Hepatocyte (in vitro differentiated cells): ENCODE measurements at places on chromosomes 11 and 22. TPM values are rescaled to one million over a fixed set of nuclear protein-coding genes. Genes with fewer than 3 reads are reported as not detected.

DNA sequence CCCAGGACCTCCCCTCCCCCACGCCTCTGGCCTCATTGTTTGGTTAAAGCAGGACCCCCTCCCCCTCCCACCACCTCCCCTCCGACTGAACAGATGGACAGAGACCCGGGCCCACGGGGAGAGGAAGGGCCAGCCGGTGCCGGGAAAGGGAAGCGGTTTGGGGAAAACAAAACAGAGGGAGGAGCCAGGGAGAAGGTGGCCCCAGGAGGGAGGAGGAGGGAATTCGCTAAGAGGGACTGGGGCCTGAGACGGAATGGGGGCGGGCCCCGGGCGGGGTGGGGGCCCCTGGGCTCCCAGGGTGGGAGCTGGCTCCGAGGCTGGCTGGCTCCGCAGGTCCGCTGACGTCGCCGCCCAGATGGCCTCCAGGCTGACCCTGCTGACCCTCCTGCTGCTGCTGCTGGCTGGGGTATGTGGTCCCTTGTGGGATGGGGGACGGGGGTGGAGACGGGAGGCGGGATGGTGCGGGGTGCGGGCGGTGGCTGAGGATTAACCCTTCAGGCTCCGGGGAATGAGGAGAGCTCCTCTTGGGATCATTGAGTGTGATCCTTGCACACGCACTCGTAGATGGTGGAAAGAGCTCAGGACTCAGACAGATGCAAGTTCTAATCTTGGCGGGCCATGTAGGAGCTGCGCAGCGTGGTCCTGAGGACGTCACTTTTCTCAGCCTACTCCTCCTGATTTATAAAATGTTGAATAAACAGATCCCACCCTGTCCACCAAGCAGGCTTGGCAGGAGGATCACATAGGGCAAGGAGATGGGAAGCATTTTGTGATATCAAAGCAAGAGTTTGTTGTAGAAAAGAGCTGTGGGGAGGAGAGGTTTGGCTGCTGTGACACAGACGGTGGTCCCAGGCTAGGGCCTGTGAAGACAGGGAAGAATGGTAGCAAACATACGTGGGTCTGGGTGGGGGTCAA lies 688 bp downstream of the SERPING1 start:
- peak overlapping the region; percentile 85 for H3K27ac ChIP-seq
- no peaks in the 10 kb centered on the region for H3K36me3 ChIP-seq

GRCh38 chr22:47929073-47929472 lies 1166.6 kb downstream of the TBC1D22A start:
- H3K36me3 ChIP-seq = no peaks in the 10 kb centered on the region
- no peak overlapping the region for H3K27ac ChIP-seq
- no peak overlapping the region for H3K4me3 ChIP-seq
- H3K4me1 ChIP-seq = no peaks in the 10 kb centered on the region
- DNase-seq = no peak

DNA sequence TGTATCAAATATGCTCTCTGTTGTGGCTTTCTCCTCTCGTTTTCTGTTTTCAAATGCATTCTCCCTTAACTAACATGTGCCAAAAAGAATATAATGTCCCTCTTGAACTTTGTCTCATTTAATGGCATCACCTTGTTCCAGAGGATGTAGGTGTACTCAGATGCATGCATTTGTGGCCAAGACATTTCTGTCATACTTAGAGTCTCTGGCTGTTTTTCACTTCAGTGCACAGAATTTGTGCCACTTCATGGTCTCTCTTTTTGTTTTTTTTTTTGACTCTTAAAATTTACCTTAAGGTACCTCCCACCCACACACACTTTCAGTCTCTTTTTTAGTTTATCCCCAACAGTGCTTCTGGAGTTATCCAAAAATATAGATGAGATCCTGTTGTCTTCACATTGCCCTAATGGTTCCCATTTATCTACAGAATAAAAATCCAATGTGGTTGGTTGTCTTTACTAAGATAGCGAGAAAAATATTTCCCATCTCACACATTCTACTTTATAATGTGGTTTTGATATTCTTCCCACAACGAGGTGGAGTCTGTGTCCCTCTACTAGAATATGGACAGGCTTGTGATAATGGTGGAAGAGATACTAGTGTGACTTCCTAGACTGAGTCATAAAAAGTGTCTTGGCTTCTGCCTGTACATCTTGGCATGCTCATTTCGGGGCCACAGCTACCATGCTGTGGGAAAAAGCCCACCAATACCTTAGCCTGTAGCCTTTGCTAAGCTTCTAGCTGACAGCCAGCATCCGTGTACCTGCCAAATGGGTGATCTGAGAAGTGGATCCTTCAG lies 125.8 kb downstream of the DDX10 start:
- no peak for DNase-seq
- no peaks in the 10 kb centered on the region for H3K36me3 ChIP-seq
- H3K27ac ChIP-seq = no peak overlapping the region
- no peak overlapping the region for H3K4me3 ChIP-seq
- no peaks in the 10 kb centered on the region for H3K27me3 ChIP-seq

DNA sequence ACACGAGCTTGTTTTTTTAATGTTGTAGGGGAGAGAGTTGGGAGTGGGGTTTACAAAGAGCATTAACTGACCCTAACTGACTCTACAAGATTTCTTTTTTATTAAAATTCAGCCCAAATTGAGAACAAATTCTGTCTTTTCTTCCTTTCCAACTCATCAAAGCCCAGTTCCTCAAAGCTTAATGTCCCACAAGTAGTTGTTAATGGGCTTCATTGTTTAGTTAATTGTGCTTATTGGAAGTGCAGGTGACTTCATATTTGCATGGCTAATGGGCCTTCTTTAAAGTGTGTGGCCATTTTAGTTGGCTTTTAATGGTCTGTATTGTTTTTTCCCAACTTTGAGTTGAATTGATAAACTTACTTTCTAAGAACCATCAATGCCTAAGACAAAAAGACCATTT lies 39.8 kb downstream of the MPPED2 start:
- DNase-seq = no peak
- H3K36me3 ChIP-seq = no peaks in the 10 kb centered on the region
- no peak overlapping the region for H3K4me3 ChIP-seq
- H3K27me3 ChIP-seq = no peaks in the 10 kb centered on the region

The DCDC1 gene
- 1.9 and 2.4 TPM in 2 replicates for total RNA-seq

DNA sequence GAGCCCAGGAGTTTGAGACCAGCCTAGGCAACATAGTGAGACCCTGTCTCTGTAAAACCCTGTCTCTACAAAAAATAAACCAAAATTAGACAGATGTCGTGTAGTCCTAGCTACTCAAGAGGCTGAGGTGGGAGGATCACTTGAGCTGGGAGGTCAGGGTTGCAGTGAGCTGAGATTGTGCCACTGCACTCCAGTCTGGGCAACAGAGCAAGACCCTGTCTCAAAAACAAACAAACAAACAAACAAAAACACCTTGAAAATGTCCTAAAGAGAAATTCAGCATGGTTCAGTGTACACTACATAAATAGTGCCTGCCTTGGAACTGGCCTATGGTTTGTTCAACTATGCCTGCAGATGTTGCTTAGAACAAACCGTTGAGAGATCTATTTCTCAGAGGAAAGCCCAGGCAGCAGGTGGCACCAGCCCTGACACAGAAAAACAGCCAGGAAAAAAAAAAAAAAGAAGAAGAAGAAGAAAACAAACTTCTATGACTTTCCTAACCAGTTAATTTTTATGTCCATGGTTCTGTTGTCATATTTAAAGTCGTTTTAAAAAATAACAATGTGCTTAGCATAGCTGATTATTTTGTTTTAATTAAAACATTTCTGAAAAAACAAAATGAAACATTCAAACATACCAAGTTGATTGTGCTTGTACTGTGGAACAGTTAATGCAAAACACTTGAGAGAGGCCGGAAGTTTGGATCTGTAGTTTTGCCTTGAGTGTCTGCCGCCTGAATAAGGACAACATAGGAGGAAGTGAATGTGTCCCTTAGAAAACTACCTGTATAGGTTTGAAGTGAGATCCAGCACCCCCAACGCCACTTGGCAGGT lies 5.4 kb downstream of the KREMEN1 start:
- DNase-seq = no peak
- H3K4me3 ChIP-seq = no peak overlapping the region
- no peaks in the 10 kb centered on the region for H3K27me3 ChIP-seq
- no peaks in the 10 kb centered on the region for H3K36me3 ChIP-seq

DNA sequence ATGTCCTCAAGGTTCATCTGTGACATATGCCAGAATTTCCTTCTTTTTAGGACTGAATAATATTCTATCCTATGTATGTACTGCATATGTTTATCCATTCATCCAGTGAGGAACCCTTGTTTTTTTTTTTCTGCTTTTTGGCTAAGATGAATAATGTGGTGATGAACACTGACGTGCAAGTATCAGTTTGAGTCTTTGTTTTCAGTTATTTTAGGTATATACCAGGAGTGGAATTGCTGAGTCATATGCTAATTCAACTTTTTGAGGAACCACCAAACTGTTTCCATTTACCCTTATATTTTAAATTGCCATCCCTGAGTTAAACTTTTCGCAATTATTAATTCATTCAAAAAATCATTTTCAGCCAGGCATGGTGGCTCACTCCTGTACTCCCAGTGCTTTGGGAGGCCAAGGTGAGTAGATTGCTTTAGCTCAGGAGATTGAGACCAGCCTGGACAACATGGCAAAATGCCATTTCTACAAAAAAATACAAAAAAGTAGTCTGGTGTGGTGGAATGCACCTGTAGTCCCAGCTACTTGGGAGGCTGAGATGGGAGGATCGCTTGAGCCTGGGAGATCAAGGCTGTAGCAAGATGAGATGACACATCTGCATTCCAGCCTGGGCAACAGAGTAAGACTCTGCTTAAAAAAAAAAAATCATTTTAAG lies 64.2 kb downstream of the MICAL2 start:
- no peak overlapping the region for H3K4me3 ChIP-seq
- H3K36me3 ChIP-seq = no peaks in the 10 kb centered on the region
- no peak for DNase-seq
- H3K27me3 ChIP-seq = no peaks in the 10 kb centered on the region
- peak overlapping the region; percentile 54 for H3K27ac ChIP-seq

GRCh38 chr11:121958323-121958970 lies 157.6 kb downstream of the BLID start:
- DNase-seq = no peak
- no peak overlapping the region for H3K4me3 ChIP-seq
- H3K4me1 ChIP-seq = peaks cover 7% of the 10 kb centered on the region
- H3K27me3 ChIP-seq = no peaks in the 10 kb centered on the region

The HTR3B gene
- 0.16 and 0.77 TPM in 2 replicates for total RNA-seq

GRCh38 chr11:69245041-69245440 lies 48.9 kb upstream of the MYEOV start:
- no peaks in the 10 kb centered on the region for H3K27me3 ChIP-seq
- H3K4me3 ChIP-seq = no peak overlapping the region
- DNase-seq = no peak

DNA sequence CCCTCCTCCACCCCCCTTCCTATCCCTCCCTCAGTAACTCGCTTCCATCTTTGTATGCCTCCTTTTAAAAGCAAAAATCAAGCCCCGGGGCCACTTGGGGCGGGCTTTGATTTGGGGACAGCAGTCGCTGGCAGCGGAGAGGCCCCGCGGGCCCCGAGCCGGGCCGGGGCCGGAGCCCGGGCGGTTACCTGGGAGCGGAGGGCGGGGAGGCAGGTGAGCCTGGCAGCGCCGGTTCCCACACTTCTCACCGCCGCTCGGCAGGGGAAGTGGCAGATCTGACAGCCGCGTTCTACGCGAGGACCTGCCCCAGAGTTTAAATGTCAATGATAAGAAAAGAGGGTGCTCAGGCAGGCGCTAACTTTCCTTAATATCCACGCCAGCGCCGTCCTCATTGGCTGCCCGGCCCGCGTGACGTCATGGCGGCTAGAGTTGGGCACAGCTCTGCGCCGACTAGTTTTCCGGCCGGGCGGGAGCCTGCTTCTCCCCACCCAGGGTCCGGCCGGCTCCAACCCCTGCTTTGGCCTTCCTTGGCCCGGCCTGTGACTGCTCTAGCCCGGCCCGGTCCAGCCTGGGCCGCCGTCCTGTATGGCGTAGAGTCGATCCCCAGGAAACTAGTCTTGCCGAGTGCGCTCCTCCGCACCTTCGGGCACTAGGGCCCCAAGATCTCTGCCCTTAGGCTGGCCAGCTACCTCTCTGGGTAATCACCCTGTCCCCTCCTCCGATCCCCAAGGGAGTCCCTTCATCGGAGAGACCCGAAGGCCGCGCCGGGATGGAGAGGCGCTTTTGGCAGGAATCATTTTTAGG lies 6.7 kb upstream of the PAX6 start:
- peaks cover 34% of the 10 kb centered on the region for H3K4me1 ChIP-seq
- DNase-seq = no peak
- H3K4me3 ChIP-seq = no peak overlapping the region
- peaks cover 100% of the 10 kb centered on the region for H3K27me3 ChIP-seq
- no peak overlapping the region for H3K27ac ChIP-seq
- no peaks in the 10 kb centered on the region for H3K36me3 ChIP-seq

DNA sequence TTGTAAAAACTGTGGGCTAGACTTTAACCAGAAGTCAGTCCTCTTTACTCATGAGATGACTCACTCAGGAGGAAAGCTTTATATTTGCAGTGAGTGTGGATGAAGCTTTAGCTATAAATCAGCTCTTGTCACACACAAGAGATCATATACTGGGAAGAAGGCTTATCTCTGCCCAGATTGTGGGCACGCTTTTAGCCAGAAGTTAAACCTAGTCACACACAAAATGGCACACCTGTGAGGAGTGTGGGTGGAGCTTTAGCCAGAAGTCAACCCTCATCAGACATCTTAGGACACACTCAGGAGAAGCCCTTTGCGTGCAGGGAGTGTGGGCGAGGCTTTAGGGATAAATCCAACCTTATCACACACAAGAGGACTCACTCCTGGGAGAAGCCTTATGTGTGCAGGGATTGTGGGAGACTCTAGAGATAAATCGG lies 706.9 kb upstream of the LUZP2 start:
- H3K4me3 ChIP-seq = no peak overlapping the region
- DNase-seq = peak; percentile 79
- peak overlapping the region; percentile 86 for H3K27ac ChIP-seq
- H3K4me1 ChIP-seq = peaks cover 21% of the 10 kb centered on the region

DNA sequence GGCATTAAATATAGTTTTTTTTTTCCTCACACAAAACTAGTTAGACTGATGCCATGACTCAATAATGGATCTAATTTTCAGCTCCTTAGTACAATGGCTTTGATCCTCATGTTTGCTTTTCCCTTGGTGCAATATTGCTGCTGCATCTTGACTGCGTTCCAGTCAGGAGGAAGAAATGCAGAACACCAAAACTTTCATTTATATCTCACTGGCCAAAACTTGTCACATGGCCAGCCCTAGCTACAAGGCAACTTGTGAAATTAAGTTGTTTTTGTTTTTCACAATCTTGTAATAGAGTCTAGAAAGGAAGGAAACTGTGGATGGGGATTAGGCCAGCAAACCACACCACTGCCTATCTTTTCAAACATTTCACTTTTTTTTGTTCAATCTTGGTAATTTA lies 36.7 kb downstream of the SMC1B start:
- H3K4me3 ChIP-seq = no peak overlapping the region
- H3K36me3 ChIP-seq = no peaks in the 10 kb centered on the region
- no peaks in the 10 kb centered on the region for H3K4me1 ChIP-seq
- H3K27me3 ChIP-seq = no peaks in the 10 kb centered on the region

The GATD1 gene
- total RNA-seq = 21.4 and 24.2 TPM in 2 replicates

- no peak for DNase-seq
- no peaks in the 10 kb centered on the region for H3K4me1 ChIP-seq
- H3K4me3 ChIP-seq = no peak overlapping the region
- peak overlapping the region; percentile 100 for H3K27ac ChIP-seq
- H3K36me3 ChIP-seq = no peaks in the 10 kb centered on the region
- H3K27me3 ChIP-seq = no peaks in the 10 kb centered on the region
Observed at GRCh38 chr11:65432686-65433582, 10.3 kb downstream of the NEAT1 start.

- H3K4me1 ChIP-seq = peaks cover 8% of the 10 kb centered on the region
- H3K27me3 ChIP-seq = no peaks in the 10 kb centered on the region
- H3K36me3 ChIP-seq = no peaks in the 10 kb centered on the region
- DNase-seq = no peak
- H3K27ac ChIP-seq = no peak overlapping the region
Observed at GRCh38 chr22:39142088-39142680, 10.3 kb downstream of the CBX7 start.

The PIWIL4 gene
- total RNA-seq = 2.4 and 3.1 TPM in 2 replicates
